ENCODE measurements at places on chromosomes 12 and 14. TPM values are rescaled to one million over a fixed set of nuclear protein-coding genes. Genes with fewer than 3 reads are reported as not detected.

The EIF2S3B gene
- total RNA-seq, result 1.8 TPM

The ERO1A gene
- 41.1 TPM for total RNA-seq

The CISTR gene
- not detected for total RNA-seq

The TFCP2 gene
- total RNA-seq, result 19.4 TPM

The SENP1 gene
- 89.9 TPM for total RNA-seq

The ARHGEF25 gene
- total RNA-seq, result 17.3 TPM

The RIPK3 gene
- not detected for total RNA-seq

The A2M gene
- total RNA-seq, result 0.03 TPM

The DPF3 gene
- total RNA-seq, result not detected
